ENCODE measurements at places on chromosomes 12 and 14. TPM values are rescaled to one million over a fixed set of nuclear protein-coding genes. Genes with fewer than 3 reads are reported as not detected.

Gene TAS2R50
- total RNA-seq = not detected

Gene COPS7A
- total RNA-seq = 93.9 TPM

Gene BDKRB1
- total RNA-seq = 0.19 TPM

Gene PTGER2
- total RNA-seq = 5.7 TPM

Gene KRT6A
- not detected for total RNA-seq

Measured in H4 (cell line).